ENCODE measurements at places on chromosomes 6 and 20.
A peak's percentile ranks its signal among the peaks of the same experiment; 100 is the strongest.

DNA sequence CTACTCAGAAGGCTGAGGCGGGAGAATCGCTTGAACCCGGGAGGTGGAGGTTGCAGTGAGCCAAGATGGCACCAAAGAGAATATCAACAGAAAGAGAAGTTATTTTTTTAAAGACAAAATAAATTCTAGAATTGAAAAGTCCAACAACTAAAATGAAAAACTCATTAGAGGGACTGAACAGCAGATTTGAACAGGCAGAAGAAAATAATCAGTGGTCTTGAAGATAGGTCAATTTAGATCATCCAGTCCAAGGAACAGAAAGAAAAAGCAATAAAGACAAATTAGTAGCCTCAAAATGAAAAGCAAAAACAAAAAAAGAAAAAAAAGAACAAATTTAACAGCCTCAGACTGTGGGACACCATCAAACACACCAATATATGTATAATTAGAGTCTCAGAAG lies 6.0 kb downstream of the UQCC1 start:
- DNase-seq, result no peak

DNA sequence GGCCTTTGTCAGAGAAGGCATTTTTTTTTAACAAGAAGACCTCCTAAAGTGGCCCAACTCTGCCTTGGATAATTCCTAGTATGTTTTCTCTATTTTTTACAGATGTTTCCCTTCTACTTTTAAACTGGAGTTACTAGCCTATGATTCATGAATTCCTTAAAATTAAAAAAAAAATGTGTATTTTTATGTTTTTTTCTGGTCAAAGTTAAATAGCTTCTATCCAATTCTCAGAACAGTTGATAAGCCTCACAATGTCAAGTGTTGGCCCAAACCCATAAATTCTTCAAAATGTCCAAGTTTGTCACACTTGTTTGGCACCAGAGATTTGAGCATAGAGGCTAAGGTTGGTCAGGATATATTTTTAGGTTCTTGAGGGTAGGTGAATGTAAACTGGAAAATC lies 64.0 kb downstream of the JAG1 start:
- no peak for DNase-seq

DNA sequence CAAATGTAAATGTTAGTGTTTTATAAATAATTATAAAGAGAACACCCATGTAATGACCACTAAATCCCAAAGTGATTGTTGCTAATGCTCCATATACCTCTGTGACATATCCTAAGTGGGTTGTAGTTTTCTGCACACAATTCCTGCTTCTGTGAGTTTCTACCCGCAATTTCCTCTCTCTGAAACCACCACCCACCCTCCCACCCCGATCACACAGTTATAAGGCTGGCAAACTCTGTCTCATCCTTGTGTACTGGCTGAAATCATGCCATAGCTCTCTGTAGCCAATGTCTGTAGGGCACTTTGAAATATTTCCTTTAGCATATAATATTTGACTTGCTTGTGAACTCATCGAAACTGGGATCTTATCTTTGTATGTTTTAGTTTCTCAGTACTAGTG lies 236.6 kb downstream of the PLCB1 start:
- DNase-seq, result no peak

DNA sequence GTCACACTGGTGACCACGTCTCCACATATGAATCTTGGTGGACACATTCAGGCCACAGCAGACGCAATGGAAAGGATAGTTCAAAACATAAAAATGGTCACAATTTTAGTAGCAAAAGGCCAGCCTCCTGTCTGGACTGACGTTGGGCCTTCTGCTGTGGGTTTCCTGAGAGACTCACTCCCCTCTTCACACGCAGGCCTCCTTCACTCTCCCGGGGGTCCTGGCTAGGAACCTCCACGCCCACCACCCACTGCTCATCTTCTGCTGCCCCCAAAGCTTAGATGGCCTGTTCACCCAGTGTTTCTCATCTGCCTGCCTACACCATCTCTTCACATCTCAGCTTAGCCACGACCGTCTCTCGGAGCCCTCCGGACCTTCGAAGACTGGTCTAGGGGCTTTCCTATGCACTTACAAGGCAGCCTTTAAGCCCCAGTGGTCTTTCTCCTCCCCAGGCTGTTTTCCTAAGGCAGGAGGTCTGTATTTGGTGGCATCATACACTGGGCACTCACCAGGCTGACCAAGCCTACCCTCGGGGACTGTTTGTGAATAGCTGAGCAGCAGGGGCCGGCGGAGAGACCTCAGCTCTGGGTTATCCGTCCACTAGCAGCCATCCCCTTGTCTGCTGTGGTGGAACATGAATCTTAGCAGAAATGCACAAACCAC lies 46.6 kb upstream of the AFDN start:
- DNase-seq, result no peak

DNA sequence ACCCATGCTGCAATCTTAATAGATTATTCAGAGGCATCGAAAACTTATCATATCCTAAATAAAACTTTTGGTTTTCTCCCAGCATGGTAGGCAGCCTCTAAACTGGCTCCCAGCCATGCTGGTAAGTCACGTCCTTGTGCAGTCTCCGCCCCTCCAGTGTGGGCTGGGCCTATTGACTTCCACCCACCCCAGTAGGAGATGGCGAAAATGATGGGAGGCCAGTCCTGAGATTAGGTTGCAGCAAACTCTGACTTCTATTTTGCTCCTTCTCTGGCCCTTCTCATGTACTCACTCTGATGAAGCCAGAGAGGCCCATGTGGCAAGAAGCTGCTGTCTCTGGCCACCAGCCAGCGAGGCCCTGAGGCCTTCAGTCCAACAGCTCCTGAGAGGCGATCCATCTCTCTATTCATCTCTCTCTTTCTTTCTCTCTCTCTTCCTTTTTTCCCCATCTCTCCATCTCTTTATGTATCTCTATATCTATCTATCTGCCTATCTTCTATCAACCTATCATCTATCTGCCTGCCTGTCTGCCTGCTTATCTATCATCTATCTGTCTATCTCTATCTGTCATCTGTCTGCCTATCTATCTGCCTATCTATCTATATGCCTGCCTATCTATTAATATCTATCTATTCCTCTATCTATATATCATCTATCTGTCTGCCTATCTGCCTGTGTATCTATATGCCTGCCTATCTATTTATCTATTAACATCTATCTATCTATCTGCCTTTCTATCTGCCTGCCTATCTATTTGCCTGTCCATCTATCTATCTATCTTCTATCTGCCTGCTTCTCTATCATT lies 52.7 kb upstream of the STX16 start:
- DNase-seq, result no peak

- DNase-seq, result no peak
Measured at GRCh38 chr6:107228754-107229153, 113.4 kb upstream of the BEND3 start.

GRCh38 chr20:63956664-63957003 lies 418 bp upstream of the UCKL1 start:
- no peak for DNase-seq

GRCh38 chr6:32844839-32845383 lies 1.1 kb upstream of the PSMB8 start:
- DNase-seq, result no peak

GRCh38 chr20:23061734-23062561 lies 12.5 kb upstream of the THBD start:
- DNase-seq, result no peak

GRCh38 chr6:22142856-22143255 lies 154.0 kb downstream of the PRL start:
- DNase-seq, result no peak

- no peak for DNase-seq
Measured at GRCh38 chr20:37301558-37301957, 12.1 kb downstream of the MANBAL start.

GRCh38 chr20:47290008-47290407 lies 66.5 kb downstream of the ZMYND8 start:
- DNase-seq, result no peak

GRCh38 chr6:128368213-128368944 lies 152.0 kb downstream of the PTPRK start:
- no peak for DNase-seq

DNA sequence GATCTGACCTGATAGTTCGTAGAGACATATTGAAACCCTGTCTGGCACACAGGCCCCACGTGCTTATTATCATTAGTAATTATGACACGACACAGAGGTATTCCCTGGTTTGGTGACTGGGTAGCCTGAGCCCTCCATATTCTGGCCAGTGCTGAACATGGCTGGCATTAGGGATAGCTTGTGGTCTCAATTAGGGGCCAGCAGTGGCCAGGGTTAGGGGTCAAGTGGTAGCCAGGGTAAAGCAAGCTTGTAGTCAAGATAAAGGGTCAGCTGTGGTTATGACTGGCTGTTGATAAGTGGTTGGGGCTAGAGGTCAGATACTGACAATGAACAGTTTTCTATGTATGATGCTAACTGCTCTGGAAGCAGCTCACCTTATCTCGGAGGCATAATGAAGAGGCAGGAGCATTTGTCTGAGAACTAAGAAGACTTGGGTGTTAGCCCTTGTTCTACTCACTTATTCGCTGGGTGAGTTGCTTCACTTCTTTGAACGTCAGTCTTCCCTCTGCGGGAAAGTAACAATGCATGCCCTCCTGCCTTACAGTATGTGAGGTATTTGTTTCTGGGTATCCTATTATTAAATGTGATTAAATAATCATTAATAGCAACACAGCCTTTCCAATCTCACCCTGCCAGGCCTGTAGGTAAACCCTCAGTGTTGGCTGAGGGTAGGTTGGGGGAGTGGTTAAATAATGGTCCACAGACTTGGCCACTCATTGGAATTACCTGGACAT lies 66.7 kb downstream of the VEGFA start:
- no peak for DNase-seq

- no peak for DNase-seq
Measured at GRCh38 chr6:70180901-70181599, 121.8 kb downstream of the COL9A1 start.

DNA sequence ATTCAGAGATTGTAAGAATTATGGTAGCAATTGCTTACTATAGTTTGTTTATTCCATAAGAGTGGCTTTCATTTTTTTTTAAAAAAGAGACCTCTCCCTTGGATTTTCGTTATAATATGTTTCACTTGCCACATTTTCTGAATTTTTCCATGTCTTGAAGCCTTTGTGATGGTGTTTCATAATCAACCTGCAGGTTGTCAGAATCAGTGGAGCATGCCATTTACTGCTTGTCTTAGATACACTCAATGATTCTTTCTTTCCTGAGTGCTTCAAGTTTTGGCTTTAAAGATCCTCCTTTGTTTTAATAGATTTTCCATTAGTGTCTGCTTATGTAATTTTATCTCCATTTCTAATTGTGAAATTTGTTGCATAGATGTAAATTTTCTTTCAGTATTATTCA lies 31.2 kb downstream of the KCNQ5 start:
- DNase-seq, result no peak

DNA sequence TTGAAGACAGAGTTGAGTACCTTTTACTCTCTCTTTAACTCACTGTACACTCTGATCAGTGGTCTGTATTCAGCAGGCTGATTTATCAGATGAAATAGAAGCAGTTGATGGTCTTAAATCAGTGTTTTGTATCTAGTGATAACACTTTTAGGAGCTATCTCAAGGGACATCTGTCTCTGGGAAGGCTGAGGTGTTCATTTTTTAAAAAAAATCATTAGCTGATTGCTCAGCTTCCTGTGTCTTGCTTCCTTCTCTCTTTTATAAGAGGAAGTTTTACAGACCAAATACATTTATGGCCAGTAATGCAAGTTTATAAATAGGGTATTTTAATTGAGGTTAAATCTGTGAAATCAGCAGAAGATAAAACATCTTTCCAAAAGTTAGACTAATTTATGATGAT lies 12.0 kb upstream of the CCDC170 start:
- DNase-seq, result no peak

DNA sequence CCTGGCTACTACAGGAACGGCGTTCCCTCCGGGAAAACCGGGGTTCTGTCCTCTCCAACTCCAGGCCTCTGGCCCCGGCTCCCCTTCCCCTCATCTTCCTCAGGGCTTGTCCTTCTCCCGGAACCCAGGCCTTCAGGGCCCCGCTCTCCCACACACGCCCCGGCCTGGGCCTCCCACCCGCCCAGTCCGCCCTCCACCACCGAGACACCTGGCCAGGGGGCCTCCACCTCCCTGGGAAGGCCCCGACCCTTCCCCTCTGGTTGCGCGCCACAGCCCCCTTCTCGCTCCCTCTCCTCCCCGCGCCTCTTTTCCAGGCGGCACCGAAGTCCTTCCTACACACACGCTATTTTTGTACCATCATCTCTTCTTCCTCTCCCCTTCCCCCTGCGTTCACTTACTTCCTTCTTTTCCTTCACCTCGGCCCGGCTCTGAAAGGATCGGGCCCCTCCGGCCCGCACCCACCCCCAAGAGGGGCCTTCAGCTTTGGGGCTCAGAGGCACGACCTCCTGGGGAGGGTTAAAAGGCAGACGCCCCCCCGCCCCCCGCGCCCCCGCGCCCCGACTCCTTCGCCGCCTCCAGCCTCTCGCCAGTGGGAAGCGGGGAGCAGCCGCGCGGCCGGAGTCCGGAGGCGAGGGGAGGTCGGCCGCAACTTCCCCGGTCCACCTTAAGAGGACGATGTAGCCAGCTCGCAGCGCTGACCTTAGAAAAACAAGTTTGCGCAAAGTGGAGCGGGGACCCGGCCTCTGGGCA lies 1.3 kb upstream of the SIRPA start:
- DNase-seq, result no peak

DNA sequence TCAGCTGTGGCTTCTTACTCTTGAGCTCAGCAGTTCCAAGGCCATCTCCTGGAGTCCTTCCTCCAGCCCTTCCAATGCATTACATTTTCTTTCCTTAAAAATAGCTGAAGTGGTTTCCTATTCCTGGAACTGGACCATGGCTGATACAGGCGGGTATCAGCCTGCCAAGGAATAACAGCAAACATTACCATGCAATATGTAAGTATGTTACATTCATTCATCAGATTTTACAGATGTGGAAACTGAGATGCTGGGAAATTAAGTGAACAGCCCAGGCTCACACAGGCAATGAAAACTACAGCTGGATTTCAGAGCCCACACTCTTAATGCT lies 100.4 kb downstream of the NRN1 start:
- no peak for DNase-seq

DNA sequence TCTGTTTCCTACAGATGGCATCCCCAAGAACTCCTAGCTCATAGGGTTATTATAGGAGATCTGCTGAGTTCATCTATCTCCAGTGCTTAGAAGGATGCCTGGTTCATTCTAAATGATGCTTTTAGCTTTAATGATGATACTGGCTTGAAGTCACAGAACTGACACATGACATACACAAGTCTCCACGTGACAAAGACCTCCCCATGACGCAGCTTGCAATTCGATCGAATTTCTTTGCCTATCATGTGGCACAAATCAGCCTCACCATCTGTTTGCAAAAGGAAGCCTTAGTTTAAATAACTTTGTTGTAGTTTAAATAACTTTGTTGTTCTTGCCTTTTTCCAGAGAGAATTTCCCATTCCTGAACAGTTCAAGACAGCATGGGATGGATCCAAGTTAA lies 44.1 kb upstream of the FAM8A1 start:
- DNase-seq, result no peak

- peak; percentile 83 for DNase-seq
Measured at GRCh38 chr20:24745617-24746350, 203.3 kb upstream of the CST7 start.

DNA sequence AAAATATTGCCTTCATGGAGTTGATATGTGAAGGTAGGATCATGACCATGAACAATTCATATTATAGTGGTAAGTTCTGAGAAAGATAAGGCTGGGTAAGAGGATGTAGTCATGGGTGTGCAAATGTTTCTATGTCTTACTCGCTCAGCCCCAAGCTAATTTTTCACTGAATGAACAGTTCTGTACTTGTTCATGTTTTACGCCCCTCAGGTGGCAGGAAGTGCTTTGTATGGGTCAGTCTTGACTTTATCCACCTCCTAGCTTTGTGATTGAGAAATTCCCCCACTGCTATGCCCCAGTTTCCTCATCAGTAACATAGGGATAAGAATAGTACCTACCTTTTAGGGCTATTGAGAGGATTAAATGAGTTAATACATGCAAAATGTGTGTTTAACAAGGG lies 148.2 kb upstream of the KCNG1 start:
- DNase-seq, result no peak
